ENCODE measurements at places on chromosomes 6 and 20.

DNA sequence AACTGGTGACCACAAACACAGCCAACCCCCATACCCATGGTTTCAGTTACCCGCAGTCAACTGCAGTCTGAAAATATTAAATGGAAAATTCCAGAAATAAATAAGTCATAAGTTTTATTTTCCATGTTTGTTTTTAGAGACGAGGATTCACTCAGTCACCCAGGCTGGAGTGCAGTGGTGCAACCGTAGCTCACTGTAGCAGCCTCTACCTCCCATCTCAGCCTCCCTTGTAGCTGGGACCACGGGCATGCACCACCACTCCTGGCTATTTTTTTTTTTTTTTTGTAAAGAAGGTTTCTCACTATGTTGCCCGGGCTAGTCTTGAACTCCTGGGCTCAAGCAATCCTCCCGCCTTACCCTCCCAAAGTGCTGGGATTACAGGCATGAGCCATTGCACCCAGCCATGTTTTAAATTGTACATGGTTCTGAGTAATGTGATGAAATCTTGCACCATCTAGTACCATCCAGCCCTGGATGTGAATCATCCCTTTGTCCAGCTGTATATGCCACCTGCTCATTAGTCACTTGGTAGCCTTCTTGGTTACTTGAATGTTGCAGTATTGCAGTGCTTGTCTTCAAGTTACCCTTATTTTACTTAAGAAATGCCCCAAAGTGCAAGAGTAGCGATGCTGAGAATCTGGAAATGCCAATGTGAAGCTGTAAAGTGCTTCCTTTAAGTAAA is 14.5 kb downstream of the CSNK2A1 start:
- no peak for DNase-seq

DNA sequence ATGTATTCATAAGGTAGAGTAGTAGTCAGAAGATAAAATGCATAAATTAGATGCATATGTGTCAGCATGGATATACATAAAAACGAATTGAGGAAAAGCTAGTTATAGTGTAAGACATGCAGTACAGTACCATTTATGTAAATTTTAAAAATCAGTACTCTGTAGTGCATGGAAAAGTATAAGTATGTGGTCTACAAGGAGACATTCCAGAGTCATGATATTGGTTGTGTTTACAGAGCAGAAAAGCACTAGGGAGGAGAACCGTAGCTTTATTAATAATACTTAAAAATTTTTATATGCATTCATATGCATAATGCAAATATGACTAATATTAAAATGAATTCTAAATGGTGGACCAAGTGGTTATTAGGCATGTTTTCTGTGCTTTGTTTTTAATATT is 220.0 kb downstream of the ZFAND3 start:
- no peak for DNase-seq

DNA sequence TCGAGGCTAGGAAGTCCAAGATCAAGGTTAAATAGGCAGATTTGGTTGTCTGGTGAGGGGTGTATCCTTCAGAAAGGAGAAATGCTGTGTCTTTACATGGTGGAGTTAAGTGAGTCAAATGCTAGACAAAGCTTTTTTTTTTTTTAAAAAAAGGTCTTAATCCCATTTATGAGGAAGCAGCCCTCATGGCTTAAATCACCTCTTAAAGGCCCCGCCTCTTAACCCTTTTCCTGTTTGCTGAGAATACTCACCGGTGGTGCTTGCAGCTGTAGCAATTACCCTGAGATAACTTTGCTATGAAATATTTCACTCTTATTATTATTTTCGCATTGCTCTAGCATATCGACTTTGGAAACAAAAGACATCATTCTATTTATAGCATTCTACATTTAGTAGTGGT is 30.8 kb downstream of the FBXO30 start:
- DNase-seq = no peak

GRCh38 chr6:122869437-122870024 is 80.5 kb downstream of the SMPDL3A start:
- DNase-seq = peak; percentile 83

DNA sequence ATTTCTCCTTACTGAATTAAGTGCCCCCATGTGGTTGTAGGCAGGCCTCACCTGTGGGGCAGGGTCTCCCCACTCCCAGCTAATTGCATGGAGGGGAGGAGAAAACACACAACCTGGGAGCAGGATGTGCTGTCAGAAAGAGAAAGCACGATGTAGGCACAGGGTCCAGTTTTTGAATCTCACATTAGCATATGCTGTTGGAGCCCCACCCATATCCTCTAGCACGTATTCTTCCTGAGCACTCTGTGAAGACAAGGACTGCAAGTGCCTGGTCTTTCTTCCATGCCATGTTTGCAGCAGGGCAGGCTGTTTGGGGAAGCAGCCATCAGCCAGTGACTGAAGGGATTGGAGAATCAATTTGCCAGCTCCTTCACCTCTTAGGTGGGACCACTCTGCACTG is 108.2 kb downstream of the CFAP61 start:
- DNase-seq = no peak

DNA sequence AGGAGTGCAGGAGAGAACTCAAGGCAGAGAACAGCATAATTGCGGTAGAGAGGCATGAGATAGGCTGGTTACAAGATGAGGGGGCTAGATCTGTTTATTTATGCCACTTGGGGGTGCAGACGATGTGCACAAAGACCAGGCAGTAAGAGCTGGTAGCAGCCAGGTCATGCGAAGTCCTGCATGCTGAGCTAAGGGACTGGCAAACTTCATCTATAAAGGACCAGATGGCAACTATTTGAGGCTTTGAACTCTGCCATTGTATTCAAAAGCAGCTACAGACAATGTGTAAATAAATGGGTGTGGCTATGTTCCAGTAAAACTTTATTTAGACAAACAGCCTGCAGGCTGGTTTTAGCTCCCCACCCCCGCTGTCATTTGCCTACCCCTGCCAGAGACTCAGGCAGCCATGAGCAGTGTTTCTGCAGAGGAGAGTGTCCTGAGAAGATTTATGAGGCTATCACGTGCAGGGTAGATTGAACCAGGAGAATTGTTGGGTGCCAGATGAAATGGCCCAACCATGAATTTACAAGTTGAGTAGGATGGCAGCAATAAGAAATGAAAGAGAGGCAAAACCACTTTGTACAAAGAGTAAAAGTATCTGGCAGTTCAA is 253.4 kb upstream of the MOCS1 start:
- DNase-seq = no peak

DNA sequence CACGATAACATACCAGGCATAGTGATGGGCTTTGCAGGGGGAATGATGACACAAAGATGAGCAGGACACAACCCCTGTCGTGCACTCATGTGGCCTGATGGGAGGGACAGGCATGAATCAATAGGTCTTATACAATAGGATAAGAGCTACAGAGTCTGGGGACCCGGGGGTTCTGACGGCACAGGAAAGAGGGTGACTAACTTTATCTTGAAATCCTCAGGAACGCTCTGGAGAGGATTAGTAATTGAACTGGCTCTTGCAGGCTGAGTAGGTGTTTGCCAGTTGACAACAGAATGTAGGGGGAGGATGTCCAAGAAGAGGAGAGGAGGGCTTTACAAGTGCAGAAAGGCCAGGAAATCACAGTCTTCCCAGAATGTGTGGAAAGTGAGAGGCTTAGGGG is 219.9 kb upstream of the ECI2 start:
- no peak for DNase-seq

GRCh38 chr20:48795732-48796131 is 32.1 kb downstream of the PREX1 start:
- DNase-seq = no peak

DNA sequence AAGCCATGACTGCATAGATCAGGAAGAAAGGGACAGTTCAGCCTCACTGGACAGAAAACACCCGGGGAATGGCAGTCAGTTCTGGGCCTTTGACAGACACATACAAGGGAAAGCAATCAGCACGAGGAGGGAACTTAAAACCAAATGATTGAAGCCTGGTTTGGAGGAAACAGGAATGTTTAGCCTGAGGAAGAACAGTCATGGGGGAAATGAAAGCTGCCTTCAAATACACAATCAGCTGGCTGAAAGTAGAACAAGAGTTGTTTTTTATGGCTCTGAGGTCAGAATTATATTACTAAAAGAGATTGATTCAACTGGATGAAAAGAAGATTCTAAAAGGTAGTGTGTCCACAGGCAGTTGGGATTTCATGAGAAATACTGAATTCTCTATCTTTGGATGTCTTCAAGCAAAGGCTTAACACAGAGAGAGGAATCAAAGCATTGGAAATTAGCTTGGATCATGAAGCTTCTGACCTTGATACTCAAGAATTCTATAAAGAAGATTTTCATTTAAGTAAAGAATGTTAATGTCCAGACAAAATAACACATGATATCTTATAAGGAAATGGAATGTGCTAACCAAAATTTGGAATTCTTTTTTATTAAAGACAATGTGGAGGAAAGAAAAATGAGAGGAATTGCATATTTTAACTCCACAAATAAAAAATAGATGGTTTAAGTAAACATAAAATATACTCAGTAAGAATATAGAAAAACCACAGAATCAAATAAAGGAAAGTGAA is 216.6 kb downstream of the IBTK start:
- no peak for DNase-seq

- no peak for DNase-seq
Observed at GRCh38 chr20:24765316-24766142, 183.5 kb upstream of the CST7 start.

DNA sequence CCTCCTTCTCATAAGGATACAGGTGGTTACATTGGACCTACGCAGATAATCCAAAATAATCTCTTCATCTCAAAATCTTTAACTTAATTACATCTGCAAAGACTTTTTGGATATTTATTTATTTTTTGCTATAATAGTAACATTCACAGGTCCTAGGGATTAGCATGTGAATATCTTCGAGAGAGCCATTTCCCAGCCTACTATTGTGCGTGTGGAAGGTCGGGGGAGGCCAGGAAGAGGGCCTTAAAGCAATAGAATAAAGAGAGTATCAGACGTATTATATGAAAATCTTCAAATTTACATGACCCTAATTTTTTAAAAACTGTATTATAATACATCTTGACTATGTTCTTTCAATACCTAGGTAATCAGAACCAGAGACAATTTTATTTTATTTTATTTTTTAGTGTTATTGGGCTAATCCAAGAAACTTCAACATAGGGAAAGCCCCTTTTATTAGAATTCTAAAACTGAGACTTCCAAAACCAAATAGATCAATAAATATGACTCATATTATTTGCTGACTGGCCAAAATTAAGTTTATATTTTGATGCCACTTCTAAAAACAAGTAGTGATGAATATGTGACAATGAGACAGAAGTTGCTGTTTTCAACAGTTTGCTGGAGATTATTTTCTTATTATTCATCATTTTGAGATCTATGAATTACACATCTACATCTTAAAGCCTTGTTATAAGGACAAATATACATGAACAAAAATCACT is 536.1 kb downstream of the NKAIN2 start:
- no peak for DNase-seq

DNA sequence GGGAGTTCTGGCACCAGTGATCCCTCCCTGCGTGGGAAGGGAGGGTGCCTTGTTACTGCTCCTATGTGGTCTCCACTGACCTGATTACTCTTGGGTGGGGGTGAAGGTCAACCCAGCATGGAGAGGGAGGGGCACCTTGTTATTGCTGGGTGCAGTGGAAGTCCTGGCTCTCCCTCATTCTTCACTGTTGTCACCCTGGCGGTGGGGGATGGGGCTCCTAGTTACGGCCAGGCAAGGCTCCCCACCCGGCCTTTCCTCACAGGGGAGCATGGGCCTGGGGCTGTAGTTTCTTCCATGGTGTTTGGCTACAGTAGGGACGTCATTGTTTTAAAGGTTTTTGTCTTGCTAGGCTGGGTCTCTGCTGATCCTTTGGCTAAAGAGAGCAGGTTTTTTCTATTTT is 40.8 kb downstream of the PACSIN1 start:
- DNase-seq = no peak

DNA sequence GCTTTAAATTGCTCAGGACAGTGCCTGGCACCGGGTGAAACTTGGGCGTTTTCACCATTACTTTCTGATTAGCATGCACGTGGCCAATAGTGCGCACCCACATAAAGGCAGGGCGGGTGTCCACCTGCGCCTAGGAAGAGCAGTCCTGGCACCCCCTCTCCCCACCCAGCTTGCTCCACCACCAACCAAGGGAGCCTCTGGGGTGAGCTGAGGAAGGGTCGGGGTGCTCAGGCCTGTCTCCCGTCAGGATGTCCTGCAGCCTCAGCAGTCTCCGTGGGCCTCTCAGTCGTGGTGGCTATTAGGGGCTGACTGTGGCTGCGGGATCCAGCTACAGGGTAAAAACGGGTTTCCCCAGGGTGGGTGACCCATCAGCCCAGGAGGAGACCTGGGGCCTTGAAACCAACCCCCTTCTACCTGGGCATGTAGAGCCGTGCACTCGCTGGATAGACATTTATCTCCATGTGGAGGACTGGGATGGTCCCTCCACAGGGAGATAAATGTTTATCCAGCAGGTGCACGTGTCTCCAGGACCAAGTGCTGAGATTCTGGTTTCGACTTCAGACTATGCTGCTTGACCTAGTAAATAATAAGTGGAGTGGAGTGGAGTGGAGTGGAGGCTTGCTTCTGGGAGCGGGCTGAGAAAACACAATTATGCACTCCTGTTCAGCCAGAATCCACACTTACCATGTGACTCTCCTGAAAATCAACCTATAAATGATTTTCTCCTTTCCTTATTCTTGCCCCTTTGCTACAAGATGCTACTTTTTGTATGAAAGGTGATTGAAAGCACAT is 91.1 kb downstream of the ZDHHC14 start:
- DNase-seq = peak; percentile 16

- no peak for DNase-seq
Observed at GRCh38 chr20:35711588-35712209, 12.5 kb downstream of the ROMO1 start.

- no peak for DNase-seq
Observed at GRCh38 chr20:41992481-41992880, 374.3 kb upstream of the CHD6 start.

DNA sequence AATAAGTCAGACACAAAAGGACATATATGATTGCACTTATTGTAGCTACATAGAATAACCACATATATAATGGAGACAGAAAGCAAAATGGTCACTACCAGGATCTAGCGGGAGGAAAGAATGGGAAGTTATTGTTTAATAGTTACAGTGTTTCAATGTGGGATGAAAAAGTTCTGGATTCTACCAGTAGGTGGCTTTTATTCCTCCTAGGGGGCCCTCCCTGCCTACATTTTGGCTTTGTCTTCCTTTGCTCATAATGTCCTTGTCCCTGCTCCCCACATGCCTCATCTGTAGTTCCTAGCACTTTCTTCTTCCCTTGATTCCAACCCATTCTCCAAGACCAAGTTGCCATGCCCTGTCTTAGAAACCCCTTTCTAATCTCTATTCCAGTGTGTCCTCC is 16.3 kb downstream of the ZNF133 start:
- no peak for DNase-seq

Measured in NCI-H774 (cell line).